ENCODE measurements at places on chromosomes 2 and 18. TPM values are rescaled to one million over a fixed set of nuclear protein-coding genes. Genes with fewer than 3 reads are reported as not detected.

Gene DUSP2
- total RNA-seq = 388 TPM

Gene CROCC2
- total RNA-seq = not detected

Gene CYRIA
- 1.1 TPM for total RNA-seq

Gene COL6A3
- 12.0 TPM for total RNA-seq

Gene NAT8
- not detected for total RNA-seq

Gene SMYD1
- total RNA-seq = not detected

Gene PDCD1
- 23.0 TPM for total RNA-seq

Gene SERPINB4
- not detected for total RNA-seq

Gene TYW5
- 14.7 TPM for total RNA-seq

Gene LDAH
- total RNA-seq = 26.7 TPM

Gene ITPRIPL1
- total RNA-seq = 28.0 TPM

Gene LIMS2
- 10.3 TPM for total RNA-seq

Gene LYPD6B
- total RNA-seq = not detected

Gene KYNU
- total RNA-seq = 0.14 TPM

DNA sequence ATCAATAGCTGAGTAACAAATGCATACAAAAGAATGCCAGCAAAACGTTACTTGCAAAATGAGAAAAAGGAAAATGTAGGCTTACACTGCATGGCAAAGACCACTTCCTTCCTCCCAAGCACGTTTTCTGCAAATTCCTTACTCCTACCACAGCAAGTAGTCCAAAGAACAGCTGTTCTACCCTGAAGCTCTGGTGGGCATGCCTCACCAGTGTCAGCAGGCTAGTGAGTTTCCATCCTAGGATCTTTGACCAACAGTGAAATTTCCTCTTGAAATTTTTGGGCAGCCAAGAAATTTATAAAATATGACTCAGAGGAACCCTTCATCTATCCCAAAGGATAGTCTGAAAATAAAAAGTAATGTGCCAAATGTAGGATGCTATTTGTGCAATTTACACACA lies 123.9 kb downstream of the ZNF532 start:
- H3K4me3 ChIP-seq = no peak overlapping the region
- DNase-seq = no peak
- peaks cover 18% of the 10 kb centered on the region for H3K27me3 ChIP-seq
- no peak overlapping the region for H3K27ac ChIP-seq
- H3K36me3 ChIP-seq = no peaks in the 10 kb centered on the region

DNA sequence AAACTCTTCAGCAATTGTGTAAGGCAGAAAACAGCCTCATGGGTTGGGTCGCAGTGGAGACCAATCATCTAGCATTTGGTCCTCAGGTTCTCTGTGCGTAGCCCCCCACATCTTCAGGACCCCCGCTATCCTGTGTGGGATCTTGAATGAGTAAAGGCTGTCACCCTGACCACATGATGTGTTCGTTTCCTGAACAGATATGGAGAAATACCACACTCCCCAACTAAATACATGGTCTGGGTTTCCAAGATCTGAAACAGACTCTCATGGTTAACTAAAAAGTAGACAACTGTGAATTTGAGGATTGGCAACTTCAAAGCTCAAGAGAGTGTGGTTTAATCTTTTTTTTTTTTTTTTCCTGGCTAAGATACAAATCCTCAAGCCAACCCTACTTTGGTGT lies 23.2 kb downstream of the DOCK10 start:
- H3K27me3 ChIP-seq = no peaks in the 10 kb centered on the region
- H3K4me1 ChIP-seq = peaks cover 87% of the 10 kb centered on the region
- no peak overlapping the region for H3K4me3 ChIP-seq
- DNase-seq = no peak

DNA sequence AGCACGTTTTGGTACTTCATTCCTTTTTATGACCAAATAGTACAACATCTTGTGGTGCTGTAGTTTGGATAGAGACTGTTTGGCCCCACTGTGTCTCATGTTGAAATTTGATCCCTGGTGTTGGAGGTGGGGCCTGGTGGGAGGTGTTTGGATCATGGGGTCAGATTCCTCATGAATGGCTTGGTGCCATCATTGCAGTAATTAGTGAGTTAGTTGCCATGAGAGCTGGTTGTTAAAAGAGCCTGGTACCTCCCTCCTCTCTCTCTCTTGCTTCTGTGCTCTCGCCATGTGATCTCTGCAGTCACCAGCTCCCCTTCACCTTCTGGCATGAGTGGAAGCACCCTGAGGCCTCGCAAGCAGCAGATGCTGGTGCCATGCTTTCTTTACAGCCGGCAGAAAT lies 50.9 kb downstream of the NCAPH start:
- DNase-seq = no peak
- no peaks in the 10 kb centered on the region for H3K27me3 ChIP-seq
- H3K27ac ChIP-seq = no peak overlapping the region
- no peak overlapping the region for H3K4me3 ChIP-seq

- no peaks in the 10 kb centered on the region for H3K27me3 ChIP-seq
- peaks cover 15% of the 10 kb centered on the region for H3K36me3 ChIP-seq
- H3K4me3 ChIP-seq = no peak overlapping the region
- peak; percentile 49 for DNase-seq
These were observed 36.5 kb downstream of the KANSL3 start for GRCh38 chr2:96601382-96602292.

DNA sequence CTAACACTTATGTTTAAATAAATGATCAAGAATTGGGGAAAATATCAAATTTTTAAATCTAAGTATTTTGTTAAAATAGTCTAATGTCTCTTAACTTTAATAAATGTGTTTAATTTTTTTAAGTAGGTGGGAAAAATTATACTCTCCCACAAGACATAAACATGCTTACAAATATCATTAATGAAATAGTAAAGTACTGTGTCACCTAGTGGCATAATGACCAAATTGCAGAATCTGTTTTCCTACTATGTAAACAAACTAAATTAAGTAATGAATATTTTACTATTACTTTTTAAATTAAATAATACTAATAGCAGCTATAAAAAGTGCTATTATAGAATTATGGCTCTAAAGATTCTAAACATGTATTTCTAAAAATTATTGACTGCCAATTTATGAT lies 52.0 kb upstream of the CHAC2 start:
- DNase-seq = no peak
- peaks cover 17% of the 10 kb centered on the region for H3K36me3 ChIP-seq
- no peak overlapping the region for H3K4me3 ChIP-seq
- no peaks in the 10 kb centered on the region for H3K27me3 ChIP-seq
- H3K4me1 ChIP-seq = peaks cover 5% of the 10 kb centered on the region
- no peak overlapping the region for H3K27ac ChIP-seq

DNA sequence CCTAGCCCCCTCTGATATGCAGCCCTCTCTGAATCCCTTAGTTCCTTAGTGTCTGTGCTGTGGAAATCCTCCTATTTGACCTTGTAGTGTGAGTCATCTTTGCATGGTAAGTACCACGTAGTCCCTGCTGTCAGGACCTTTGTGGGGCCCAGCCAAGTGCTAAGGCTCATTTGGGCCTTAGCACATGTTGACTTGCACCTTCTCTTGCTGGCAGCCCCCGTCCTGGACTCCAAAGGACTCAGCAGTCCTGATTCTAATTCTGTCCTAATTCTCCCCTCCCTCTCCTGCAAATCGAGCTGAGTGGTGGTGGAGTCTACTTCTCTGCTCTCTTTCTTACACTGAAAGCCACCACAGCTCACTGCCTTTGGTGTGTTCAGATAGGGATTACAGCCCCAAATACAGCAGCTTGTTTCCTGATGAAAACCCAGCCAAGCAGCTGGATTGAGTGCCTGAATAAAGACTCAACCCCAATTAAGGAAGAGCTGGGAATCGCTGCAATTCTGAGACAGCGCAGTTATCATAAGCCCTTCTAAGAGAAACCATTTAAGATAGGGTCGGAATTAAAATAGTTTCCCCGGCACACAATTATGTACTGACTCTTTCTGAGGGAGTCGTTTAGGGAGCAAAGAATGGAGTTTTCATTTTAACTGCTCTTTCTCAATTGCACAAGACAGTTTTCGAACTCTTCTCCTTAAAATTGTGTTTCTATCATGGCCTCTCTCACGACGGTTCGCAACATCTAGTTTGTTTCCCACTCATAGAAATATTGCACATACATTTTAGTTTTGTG lies 215.6 kb upstream of the TNP1 start:
- peaks cover 27% of the 10 kb centered on the region for H3K4me1 ChIP-seq
- peaks cover 6% of the 10 kb centered on the region for H3K27me3 ChIP-seq
- no peak overlapping the region for H3K4me3 ChIP-seq
- no peak for DNase-seq
- H3K36me3 ChIP-seq = no peaks in the 10 kb centered on the region

GRCh38 chr2:33967103-33967502 lies 368.0 kb upstream of the FAM98A start:
- H3K4me1 ChIP-seq = no peaks in the 10 kb centered on the region
- DNase-seq = no peak
- H3K27ac ChIP-seq = no peak overlapping the region
- H3K36me3 ChIP-seq = no peaks in the 10 kb centered on the region
- no peak overlapping the region for H3K4me3 ChIP-seq

- DNase-seq = no peak
- H3K27me3 ChIP-seq = no peaks in the 10 kb centered on the region
- no peaks in the 10 kb centered on the region for H3K4me1 ChIP-seq
- H3K4me3 ChIP-seq = no peak overlapping the region
These were observed 113.1 kb upstream of the SP3 start for GRCh38 chr2:174078275-174078674.

DNA sequence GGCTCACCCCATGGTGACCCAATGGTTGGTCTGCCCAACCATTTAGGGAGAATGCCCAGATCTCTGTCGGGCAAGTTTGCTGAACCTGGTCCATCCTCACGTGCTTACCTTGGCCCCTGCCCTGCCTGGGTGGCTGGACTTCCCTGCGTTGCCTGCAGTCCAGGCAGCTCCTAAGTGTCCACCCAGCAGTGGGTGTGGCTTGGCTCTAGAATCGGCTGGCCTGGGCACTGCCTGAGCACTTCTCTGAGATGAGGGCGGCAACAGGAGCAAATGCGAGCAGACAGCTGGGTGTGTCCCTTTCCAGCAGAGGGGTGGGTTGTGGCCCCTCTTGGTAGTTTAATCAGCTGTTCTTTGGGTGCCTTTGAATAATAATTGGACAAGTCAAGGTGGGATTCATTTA lies 11.3 kb downstream of the PCARE start:
- no peaks in the 10 kb centered on the region for H3K36me3 ChIP-seq
- no peak for DNase-seq
- no peak overlapping the region for H3K4me3 ChIP-seq
- H3K27ac ChIP-seq = no peak overlapping the region

DNA sequence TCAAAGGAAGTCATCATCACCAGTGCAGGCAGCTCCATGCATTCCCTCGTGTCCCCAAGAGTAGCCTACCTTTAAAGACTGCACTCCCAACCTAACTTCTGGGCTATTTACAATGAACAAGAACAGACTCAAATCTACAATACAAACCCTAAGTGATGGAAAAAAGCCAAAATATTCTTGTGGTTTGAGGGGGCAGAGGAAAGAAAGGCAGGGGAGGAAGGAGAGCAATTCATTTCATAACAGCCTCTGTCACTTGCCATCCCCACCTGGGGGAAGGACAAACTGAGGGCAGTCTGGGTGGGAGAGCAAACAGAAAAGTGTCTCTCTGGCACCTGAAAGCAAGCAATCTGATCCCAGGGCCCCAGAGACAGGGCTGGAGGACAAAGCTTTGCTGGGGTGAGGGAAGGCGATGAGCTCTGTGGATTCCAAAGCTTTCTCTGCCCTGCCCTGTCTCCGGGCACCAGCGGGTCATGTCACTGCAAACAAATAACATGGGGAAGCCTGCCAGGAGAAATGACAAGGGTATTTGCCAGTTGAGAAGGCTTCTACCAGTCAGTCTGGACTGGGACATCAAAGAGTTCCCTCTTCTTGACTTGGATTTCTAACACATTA lies 528.0 kb upstream of the TNP1 start:
- no peak overlapping the region for H3K4me3 ChIP-seq
- peaks cover 6% of the 10 kb centered on the region for H3K36me3 ChIP-seq
- no peak for DNase-seq
- peaks cover 6% of the 10 kb centered on the region for H3K27me3 ChIP-seq

GRCh38 chr2:40450796-40451430 lies 977 bp downstream of the SLC8A1 start:
- H3K27me3 ChIP-seq = peaks cover 52% of the 10 kb centered on the region
- peak overlapping the region; percentile 82 for H3K4me3 ChIP-seq
- H3K27ac ChIP-seq = no peak overlapping the region

GRCh38 chr2:164145093-164145987 lies 409.5 kb upstream of the FIGN start:
- no peak for DNase-seq
- H3K4me3 ChIP-seq = no peak overlapping the region
- H3K4me1 ChIP-seq = no peaks in the 10 kb centered on the region
- no peaks in the 10 kb centered on the region for H3K36me3 ChIP-seq
- no peak overlapping the region for H3K27ac ChIP-seq

DNA sequence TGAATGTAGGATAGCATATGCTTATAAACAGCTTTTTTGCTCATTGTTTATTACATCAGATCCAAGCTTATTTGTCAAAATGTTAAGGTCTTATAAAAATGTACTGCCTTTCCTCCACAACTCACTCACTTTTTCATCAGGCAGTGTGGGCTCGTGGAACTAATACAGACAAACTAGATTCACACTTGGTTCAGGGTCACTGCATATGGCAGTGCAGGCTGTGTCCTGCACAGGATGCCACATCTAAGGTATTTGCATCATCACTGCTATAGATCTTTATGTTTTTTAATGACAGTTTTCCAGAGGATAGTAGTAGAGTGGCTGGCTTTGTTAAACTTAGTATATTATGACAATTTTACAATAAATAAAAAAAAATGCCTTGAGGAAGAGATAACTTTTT lies 381.0 kb downstream of the CLIP4 start:
- H3K27me3 ChIP-seq = peaks cover 7% of the 10 kb centered on the region
- DNase-seq = no peak
- H3K4me1 ChIP-seq = no peaks in the 10 kb centered on the region
- no peaks in the 10 kb centered on the region for H3K36me3 ChIP-seq
- H3K27ac ChIP-seq = no peak overlapping the region
- H3K4me3 ChIP-seq = no peak overlapping the region

DNA sequence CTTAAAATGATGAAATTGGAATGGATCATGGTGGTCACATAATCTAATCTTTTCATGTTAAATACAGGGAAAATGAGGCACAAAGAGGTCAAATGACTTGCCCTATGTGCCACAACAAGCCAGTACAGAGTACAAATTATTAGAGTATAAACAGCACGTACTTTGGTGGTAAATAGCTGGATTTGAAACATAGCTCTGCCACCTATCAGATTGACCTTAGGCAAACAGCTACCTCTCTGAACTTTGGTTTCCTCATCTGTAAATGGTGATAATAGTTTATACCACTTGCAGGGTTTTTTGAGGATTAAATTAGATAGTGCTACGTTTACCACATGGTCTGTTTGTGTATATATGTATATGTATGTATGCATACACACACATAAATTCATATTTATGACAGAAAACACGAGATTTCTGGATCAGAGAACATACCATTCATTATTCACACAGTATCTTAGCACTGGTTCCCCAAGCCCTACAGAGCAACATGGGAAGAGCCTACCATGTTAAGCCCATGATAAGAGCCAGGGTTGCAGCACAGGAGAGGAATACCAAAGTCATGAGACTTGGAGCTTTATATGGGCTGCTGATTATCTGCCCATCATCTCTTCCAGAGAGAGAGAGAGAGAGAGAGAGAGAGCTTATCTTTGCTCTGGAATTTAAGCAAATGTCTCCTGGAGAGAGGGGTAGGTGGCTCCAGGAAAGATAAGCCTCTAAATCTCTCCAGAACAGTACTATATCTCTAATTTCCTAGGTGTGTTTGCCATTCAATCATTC lies 73.5 kb downstream of the MDH1 start:
- peaks cover 7% of the 10 kb centered on the region for H3K4me1 ChIP-seq
- no peak overlapping the region for H3K4me3 ChIP-seq
- no peak for DNase-seq
- H3K27ac ChIP-seq = no peak overlapping the region
- no peaks in the 10 kb centered on the region for H3K36me3 ChIP-seq
- H3K27me3 ChIP-seq = peaks cover 21% of the 10 kb centered on the region

Data from activated T-cell treated with anti-CD3 and anti-CD28 coated beads, Interleukin-2, amount 50 U/mL, for 72 hours (primary cell).